ENCODE measurements at places on chromosomes 12 and 14.

- no peak for DNase-seq
Observed at GRCh38 chr14:101371799-101372793, 189.2 kb upstream of the DIO3 start.

- DNase-seq, result no peak
Observed at GRCh38 chr12:4567073-4567881, 5.3 kb downstream of the DYRK4 start.

DNA sequence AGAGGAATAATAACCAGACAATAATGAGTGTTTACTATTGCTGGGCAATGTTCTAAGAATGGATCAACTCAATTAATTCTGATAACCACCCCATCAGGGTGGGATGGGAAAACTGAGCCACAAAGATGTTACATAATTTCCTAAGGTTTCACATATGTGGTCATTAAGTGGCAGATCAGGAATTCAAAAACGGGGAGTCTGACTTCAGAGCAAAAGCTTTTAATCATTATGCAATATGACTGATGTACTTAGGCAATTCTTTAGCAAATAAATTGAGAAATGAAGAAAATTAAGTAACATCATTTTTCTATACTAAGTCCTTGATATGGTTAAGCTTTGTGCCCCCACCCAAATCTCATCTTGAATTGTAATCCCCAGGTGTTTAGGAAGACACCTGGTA is 53.4 kb downstream of the PLCZ1 start:
- DNase-seq, result no peak

- no peak for DNase-seq
Observed at GRCh38 chr14:57209561-57209960, 59.1 kb downstream of the EXOC5 start.

- DNase-seq, result no peak
Observed at GRCh38 chr14:57326253-57326652, 57.5 kb downstream of the AP5M1 start.

All from ovary (tissue), 10 donors.